ENCODE measurements at places on chromosomes 2 and 18.

- no peak for DNase-seq
Measured at GRCh38 chr2:191552066-191552465, 125.9 kb upstream of the NABP1 start.

- no peak for DNase-seq
Measured at GRCh38 chr2:9166579-9167377, 39.8 kb upstream of the ASAP2 start.

- peak; percentile 81 for DNase-seq
Measured at GRCh38 chr2:227163998-227164762, at the start of the genes COL4A3 and COL4A4. TSS of gene COL4A3 (plus strand) at chr2:227164624. CDS start at chr2:227164727, 103 bp downstream. TSS of gene COL4A4 (minus strand) at chr2:227164205. CDS start at chr2:227147483, 16,722 bp downstream.

DNA sequence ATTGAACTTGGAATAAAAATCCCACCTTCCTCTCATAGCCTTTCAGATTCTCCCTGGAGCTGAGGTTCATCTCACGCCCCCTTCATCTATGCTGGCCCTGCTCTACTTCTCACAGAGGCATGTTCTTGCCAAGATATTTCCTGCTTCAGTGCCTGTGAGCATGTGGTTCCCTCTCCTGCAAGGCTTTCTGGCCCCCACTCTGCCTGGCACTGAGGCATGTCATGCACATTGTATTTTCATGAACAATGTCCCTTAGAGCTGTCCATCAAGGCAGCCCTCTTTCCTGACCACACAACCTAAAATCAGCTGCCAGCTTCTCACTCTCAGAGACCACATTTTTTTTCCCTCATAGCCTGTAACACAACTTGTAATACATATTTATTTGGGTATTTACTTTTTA, 18.0 kb upstream of the HK2 start:
- DNase-seq = no peak

DNA sequence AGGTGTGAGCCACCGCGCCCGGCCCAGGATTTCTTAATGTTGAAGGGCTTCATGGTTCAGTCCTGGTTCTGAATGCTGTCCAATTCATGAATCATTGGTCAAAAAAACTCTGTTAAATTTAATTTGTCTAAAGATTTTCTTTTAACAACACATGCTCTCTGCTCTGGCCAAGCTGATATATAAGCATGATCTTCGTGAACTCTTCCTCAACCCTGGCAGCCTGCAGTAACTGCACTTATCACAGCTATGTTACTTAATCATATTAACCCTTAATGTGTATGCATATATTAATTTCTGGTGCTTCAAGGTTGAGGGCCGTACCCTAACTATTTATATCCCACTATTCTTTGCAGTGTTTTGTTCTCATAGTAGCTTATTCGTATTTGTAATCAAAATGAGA, 29.4 kb upstream of the FRZB start:
- no peak for DNase-seq

- no peak for DNase-seq
Measured at GRCh38 chr2:59182249-59182648, 941.1 kb upstream of the FANCL start.

DNA sequence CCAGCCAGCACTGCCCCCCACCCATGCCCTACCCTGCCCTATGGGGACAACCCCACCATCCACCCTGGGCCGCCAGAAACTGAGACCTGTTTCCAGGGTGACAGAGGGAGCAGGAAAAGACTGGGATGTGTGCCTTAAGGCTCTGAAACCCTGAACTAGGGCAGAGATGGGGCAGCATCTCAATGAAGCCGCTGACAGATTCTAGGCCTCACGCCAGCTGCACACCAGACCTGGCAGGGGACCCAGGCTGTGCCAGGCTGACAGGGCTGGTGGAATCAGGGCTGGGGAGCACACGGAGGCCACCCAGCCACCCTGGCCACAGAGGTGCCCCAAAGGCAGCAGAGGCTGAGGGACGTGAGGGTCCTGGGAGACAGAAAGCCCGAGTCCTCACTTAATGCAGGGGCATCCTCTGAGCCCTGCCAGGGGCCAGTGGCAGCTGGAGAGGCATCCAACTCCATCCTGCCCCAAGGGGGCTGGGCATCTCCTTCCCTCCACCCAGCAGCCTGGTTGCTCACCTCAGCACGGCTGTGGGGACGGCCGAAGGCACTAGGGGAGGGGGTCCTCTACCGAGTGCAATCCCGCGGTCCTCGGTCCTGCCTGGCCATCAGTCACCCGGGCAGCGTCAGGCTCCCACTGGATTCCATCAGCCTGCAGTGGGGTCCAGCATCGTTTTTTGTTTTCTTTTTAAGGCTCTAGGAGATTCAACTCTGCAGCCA, 169.2 kb downstream of the ZFP36L2 start:
- DNase-seq = no peak

GRCh38 chr2:231213931-231214642, 15.7 kb downstream of the ARMC9 start:
- DNase-seq = no peak

DNA sequence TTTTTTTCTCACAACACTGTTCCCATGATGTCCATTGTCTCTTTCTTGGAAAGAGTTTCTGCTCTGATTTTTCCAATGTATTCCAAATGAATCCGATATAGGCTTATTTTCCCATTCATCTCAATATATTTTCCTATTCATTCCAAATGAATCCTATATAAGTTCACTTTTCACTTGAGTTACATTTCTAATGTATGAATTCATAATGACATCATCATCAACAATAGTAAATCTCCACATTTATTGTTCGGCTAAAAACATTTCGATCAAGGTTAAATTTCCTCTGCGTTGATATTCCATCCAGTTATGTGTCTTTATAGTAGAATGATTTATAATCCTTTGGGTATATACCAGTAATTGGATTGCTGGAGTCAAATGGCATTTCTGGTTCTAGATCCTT, 76.7 kb upstream of the SLC8A1 start:
- no peak for DNase-seq

DNA sequence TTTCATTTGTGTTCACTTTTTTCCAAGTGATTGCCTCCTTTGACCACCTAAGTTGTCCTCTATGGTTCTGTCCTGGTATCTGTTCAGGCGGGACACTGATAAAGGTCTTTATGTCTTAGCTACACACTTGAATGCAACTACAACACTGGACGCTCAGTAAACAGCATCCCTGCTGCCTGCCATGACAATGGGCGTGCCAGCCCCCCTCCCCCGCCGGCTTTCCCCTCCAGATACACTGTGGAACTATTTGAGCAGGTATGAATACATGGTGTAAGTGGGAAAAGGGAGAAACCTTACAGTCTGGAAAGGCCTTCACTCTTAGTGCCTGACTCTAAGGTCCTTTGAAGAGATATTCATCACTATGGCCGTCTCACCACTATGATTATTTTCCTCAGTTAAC, 5.7 kb downstream of the AGBL5 start:
- DNase-seq = no peak

- DNase-seq = no peak
Measured at GRCh38 chr2:186484062-186484735, 1.9 kb upstream of the ZC3H15 start.

DNA sequence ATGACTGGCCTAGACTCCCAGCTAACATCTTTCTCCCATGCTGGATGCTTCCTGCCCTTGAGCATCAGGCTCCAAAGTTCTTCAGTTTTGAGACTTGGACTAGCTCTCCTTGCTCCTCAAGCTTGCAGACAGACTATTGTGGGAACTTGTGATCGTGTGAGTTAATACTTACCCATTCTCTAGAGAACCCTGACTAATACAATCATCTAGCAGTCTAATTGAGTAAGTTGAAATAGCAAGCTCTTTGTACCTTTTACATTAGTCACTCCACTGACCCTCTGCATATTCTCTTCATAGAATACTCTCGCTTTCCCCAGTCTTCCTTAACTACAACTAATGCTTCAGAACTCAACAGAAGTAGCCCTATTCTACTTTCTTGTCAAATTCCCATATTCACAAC, 434.6 kb upstream of the NXPH2 start:
- no peak for DNase-seq

GRCh38 chr18:36294031-36294430, 3.5 kb upstream of the FHOD3 start:
- no peak for DNase-seq

GRCh38 chr2:48754874-48755273, 650 bp downstream of the LHCGR start:
- DNase-seq = no peak

DNA sequence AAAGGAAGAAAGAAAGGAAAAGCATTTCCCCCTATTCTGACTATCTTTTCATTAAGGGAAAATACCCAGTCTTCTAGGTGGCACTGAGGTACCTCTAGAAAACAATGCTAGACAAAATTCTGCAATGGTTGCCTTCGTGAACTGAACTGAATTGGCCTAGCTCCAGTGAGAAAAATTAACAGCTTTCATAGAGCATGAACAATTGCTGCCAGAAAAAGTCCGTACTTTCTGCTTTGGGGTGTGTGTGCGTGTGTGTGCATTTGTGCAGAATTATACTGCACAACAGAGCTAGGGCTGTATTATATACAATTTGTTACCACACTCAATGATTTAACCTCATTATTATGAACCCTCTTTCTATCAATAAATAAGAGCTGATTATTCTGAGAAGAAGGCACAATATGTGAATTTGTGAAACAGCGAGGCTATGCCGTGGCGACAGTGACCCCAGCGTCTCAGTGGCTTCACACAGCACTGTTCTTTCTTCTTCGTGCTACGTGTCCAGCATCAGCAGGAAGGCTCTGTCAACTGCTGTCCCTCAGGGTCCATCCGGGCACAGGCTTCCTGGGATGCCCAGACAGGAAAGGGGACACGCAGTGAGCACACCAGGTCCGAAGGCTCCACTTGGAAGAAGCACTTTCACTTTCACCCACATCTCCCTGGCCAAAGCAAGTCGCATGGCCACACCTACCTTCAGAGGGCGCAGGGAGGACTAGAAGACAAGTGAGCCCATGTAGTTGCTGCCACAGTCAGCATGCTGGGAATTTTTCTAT, 47.5 kb downstream of the PTGR3 start:
- peak; percentile 66 for DNase-seq

- DNase-seq = no peak
Measured at GRCh38 chr2:178419123-178419522, 31.9 kb downstream of the PRKRA start.

DNA sequence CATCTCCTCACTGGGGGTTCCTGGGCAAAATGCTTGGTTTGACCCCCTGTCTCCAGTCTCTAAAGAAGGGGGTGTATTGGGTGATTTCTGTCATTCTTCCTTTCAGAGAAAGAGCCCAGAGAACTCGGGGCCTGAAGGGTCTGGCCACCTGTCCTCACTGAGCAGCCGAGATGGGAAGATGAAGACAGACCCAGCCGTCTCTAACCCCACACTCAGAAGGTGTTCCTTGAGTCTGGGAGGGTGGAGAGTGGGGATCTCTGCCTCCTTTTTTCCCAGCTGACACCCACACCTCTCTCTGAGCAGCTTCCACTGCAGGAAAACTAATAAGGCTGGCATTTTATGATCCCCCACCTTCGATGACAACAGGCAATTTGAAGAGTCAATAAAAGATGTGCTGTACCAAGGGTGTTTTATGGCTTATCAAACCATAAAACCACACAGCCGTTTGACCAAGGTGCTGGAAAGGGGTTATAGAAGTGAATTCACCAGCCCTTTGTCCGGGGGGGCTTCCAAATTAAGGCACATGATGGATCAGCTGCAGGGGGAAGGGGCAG, 213.8 kb downstream of the SMAD2 start:
- DNase-seq = no peak

- no peak for DNase-seq
Measured at GRCh38 chr2:595831-596592, 81.2 kb downstream of the TMEM18 start.

GRCh38 chr18:76546088-76546435, 51.0 kb upstream of the ZNF516 start:
- no peak for DNase-seq

DNA sequence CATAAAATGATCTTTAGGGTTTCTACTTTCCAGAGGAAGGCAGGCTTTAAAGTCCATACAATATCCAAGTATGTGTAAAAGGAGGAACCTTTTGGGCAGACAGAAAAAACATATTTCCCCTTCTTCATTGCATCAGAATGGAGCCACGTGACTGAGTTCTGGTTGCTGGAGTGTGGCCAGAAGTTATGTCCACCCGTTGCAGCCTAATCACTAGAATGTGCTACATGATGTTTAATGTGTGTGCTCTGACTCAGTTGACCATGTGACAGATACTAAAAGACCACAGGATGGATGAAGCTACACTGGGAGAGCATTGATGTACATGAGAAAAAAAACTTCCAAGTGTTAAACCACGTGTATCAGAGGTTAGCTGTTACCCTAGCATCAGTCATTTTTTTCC, 460.9 kb downstream of the RIT2 start:
- no peak for DNase-seq

GRCh38 chr2:37652199-37652640, 19.2 kb downstream of the CDC42EP3 start:
- no peak for DNase-seq

Data from coronary artery (tissue), 2 donors.